NCI-H526 (cell line): ENCODE measurements at places on chromosomes 12 and 14.

DNA sequence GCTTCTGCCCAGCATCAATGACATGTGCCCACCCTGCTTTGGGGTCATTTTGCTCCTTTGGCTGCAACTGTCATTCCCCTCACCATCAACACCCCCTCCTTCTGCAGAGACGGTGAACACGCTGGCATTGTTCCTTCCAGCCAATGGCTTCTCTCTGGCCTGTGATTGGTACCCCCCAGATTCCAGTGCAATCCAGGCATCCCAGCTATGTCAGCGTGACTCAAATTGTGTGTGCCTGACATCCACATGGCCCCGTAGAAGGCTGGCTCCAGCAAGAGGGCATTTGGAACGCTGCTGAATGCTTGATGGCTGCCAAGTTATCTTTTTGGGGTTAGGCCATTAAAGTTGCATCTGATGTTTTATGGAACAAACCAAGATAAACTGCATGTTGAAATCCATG lies 21.0 kb upstream of the CCND2 start:
- no peak for DNase-seq

GRCh38 chr12:64385468-64385867 lies 5.1 kb downstream of the C12orf56 start:
- DNase-seq: no peak

DNA sequence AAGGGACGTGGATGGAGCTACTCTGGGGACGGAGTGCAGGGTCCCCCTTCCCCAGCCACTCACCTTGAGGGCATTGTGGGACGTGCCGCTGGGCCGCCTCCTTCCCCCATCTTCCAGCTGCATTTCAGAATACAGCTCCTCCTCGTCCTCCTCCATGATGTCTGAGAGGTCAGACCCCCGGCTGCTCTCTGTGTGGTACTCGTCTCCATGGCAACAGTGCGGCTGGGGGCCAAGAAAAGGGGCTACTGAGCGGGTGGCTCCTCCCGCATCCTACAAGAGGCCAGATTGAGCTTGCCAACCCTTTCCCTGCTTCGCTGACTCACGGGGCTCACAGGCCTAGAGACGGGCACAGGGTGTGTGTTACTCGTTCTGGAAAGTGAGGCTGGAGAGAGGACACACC lies 90.4 kb downstream of the PIWIL1 start:
- DNase-seq: no peak

GRCh38 chr12:50992819-50993218 lies 33.4 kb downstream of the SLC11A2 start:
- no peak for DNase-seq

- no peak for DNase-seq
These were observed 8.4 kb downstream of the DAD1 start for GRCh38 chr14:22580625-22581024.

DNA sequence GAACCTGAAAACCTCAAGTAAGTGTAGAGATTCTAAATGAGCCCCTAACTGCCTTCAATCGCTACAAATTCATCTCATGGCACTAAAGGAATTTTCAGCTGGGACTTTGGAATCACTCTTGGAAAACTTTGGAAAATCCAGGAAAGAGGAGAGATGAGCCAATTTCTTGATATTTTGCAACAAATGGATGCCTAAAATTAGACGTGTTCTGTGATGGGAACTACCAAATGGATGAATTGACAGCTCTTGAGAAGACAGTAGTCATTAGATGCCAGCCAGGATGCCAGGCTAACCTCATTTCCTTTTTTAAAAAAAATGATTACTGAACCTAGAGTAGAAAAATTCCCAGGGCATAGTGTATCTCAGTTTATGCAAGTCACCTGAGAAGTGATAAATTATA lies 78.3 kb downstream of the NPAS3 start:
- no peak for DNase-seq

GRCh38 chr12:55708695-55709233 lies 1.1 kb upstream of the ITGA7 start:
- DNase-seq: no peak

- no peak for DNase-seq
These were observed 447 bp downstream of the CD63 start for GRCh38 chr12:55728186-55728938.

DNA sequence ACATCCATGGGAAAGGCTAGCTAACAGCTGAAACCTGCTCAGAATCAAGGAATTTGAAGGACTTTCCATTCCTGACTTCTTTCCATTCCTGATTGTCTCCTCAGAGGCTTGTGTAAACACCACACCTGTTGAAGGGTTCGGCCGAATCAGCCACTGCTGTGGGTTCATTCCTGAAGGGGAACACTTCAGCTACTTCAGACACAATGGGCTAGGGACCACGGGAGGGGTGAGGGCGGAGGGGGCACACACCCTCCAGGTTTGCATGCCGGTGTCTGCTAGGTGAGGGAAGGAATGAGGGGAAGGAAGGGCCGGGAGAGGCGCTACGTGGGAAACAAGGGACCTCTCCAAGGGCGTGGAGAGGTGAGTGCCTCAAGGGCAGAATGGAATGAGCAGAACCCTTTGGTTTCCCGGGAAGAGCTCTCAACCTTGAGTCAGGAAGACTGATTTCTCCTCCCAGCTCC lies 1.3 kb downstream of the GPRC5A start:
- no peak for DNase-seq

GRCh38 chr12:48687592-48687991 lies 5.6 kb upstream of the KANSL2 start:
- DNase-seq: no peak

- DNase-seq: no peak
These were observed 20.9 kb downstream of the RASAL1 start for GRCh38 chr12:113114447-113115178.

GRCh38 chr12:19792028-19792427 lies 352.7 kb downstream of the AEBP2 start:
- DNase-seq: no peak

- DNase-seq: no peak
These were observed 5.0 kb downstream of the LPAR5 start for GRCh38 chr12:6630736-6631135.

- no peak for DNase-seq
These were observed 424.8 kb downstream of the RAD51B start for GRCh38 chr14:68244262-68244980.

- DNase-seq: no peak
These were observed 90.2 kb downstream of the CALM1 start for GRCh38 chr14:90487031-90487430.

DNA sequence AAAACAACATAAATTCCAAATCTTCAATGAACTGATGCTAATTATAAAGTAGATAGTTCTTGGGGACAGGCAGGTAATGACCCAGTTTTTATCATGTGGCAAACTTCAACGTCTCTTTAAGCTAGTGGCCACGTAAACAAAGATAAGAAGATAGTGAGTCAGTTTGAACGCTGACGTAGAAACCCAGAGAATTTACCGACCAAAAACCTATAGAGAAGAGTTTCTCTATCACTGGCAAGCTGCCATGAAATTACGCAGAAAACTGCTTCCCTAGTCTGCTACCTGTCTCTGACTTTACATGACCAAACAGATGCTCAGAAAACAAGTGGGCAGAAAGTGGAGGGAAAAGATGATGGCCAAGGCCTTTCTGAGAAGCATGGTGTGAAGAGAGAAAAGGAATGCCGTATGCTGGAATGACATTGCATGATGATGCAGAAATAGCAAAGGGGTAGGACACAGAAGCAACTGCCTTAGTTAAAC lies 136.3 kb downstream of the ITPR2 start:
- DNase-seq: no peak

DNA sequence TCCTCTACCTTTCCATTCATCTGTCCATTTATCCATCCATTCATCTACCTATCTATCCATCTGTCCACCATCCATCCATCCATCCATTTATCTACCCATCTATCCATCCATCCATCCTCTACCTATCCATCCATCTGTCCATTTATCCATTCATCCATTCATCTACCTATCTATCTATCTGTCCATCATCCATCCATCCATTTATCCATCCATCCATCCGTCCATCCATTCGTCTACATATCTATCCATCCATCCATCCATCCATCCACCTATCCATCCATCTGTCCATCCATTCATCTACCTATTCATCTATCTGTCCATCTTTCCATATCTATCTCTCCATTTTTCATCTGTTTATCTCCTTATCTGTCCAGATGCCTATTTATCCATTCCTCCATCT lies 21.0 kb downstream of the CABP1 start:
- no peak for DNase-seq

GRCh38 chr14:103144085-103144484 lies 20.8 kb downstream of the TNFAIP2 start:
- no peak for DNase-seq

DNA sequence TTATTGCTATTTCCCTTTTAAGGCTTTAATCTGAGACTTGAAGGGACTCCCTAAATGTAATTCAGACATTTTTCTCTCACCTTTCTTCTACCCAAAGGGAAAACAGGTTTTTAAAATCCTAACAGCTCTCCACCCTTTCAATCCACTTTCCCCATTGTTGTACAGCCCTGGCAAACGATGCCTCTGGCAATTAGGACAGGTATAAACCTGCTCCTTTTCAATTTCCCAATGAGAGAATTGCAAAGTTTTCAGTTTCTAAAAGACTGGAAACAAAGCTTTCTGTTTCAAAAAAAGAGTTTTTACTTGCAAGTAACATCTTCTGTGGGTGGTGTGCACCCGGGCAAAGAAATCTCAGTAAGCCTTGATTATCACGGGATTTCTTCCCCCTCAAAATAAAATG lies 131.2 kb downstream of the HMGA2 start:
- DNase-seq: no peak

GRCh38 chr12:79624378-79624777 lies 66.4 kb downstream of the PAWR start:
- DNase-seq: no peak
